IPS DF 6.9 (cell line): ENCODE measurements at places on chromosomes 5 and 9.

- no peak for DNase-seq
These were observed 1.2 kb upstream of the AJM1 start for GRCh38 chr9:136840877-136841645.

DNA sequence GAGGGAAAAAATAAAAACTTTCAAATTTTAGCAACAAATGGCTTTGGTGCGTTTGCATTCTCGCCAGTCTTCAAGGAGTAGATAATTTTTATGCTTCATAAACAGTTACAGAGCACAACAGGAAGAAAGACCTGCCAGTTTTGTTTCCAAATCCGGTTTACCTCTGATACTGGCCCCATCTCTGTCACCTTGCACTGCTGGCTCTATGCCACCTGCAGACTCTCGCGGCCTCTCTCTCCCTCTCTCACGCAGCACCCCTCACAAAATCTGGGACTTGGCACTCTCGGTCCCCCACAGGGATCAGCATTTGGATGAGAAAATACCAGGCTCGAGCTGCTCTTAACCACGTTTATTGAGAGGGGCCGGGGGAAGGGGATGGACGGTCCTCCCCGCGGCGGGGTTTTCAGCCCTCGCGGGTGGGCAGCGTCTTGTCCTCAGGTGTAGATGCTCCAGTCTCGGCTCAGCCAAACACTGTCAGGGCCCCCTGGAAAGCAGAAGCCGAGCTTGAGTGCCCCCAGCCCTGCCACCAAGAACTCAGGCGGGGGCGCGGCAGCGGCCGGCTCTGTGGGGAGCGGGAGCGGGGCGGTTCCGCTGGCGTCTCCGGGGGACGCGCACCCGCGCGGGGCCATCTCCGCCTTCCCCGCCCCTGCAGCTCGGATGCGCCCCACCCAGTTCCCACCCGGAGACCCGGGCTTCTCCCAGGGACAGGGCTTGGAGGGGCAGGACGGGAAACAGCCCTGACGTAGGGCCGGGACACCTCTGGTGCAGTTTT, 1.3 kb downstream of the SCGB3A1 start:
- DNase-seq = no peak

DNA sequence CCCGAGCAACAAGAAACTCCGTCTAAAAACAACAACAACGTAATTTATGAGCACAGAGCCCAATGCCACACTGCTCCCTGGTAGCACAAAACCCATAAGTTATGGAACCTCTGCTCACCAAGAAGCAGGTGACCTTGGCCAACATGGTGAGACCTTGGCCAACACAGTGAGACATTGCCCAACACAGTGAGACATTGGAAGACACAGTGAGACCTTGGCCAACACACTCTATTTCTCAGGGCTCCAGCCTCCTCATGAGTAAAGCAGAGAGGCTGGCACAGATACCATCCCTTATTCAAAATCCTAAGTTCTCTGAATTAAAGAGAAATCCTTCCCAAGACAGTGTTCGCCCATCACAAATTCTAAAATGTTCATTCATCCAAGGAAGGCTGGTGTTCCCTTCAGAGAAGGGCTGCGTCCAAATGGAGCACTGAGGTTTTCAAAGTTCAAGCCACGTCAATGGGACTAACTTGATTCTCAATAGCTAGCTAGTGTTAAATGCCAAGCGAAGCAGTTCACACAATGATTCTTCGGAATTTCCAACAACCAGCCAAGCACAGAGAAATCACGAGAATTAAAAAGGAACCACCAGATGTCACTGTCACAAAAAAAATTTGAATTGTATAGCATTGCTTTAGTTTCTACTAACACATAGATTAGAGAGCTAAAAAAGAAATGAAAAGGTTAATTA, 29.5 kb downstream of the TTC39B start:
- no peak for DNase-seq

GRCh38 chr9:27436234-27436633, 87.9 kb upstream of the IFNK start:
- no peak for DNase-seq

GRCh38 chr5:65061250-65061973, 292.7 kb downstream of the CWC27 start:
- DNase-seq = no peak

DNA sequence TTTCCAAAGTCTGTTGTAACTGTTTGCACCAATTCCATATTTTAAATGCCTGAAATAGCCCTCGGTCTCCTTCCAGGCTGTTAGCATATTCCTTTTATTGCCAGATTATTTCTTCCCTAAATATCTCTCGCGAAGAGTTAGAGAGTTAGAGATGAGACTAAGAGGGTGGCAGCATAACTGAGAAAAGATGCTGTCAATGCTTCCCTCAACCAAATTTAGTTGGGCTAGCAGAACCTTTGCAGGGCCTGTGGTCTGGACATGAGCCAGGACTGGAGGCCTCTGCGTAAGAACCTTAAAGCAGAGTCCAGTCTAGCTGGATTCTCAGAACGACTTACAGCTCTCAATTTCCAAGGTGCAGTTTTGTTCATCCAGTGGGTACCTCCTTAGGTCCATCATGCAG, 135.9 kb downstream of the GABRB2 start:
- DNase-seq = no peak

GRCh38 chr9:19162956-19163355, 35.7 kb upstream of the PLIN2 start:
- DNase-seq = no peak

GRCh38 chr9:82332018-82332773, 343.6 kb downstream of the SPATA31D1 start:
- DNase-seq = no peak

DNA sequence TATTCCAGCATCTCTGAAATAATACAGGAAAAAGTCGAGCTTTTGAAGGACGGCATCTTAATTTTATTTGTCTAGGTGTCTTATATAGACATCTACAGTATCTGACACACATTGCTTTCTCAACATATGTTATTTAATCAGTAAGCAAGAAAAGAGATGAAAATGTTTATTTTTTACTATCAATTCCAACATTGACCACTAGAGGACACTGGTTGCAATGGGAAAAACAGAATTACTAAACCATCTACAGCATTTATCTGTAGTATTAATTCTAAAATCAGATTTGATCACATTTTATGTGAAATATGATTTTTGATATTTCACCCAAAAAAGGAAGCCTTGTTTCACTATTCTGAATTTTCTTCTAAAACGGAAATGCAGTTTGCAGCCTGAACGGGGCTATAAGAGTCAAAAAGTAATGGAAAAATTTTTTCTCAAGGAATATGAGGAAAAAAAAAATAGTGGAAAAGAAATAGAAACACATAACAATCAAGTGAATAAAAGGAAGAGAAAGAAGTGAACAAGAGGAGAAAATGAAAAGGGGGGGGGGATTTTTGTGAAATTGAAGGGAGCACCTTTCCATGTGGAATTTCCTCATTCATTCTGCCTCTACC, 98.6 kb downstream of the OSTF1 start:
- no peak for DNase-seq

- no peak for DNase-seq
These were observed 46.2 kb upstream of the FSD1L start for GRCh38 chr9:105401651-105402050.

DNA sequence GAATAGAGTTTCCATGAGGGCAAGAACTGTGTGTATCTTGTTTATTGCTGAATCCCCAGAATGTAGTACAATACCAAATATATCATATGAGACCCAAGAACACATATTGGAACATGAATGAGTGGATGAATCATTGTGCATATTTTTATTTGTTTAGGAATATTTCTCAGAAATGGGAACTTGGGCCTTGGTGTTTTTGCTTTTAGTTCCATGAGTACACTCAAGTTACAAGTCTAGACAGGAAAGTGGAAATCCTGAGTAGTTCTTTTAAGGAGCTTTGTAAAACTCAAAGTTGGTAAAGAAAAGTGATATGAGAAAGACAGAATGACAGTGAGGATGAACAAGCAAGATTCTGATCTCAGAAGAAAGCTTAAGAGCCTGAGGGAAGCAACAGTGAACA, 647.0 kb downstream of the EFNA5 start:
- DNase-seq = no peak

DNA sequence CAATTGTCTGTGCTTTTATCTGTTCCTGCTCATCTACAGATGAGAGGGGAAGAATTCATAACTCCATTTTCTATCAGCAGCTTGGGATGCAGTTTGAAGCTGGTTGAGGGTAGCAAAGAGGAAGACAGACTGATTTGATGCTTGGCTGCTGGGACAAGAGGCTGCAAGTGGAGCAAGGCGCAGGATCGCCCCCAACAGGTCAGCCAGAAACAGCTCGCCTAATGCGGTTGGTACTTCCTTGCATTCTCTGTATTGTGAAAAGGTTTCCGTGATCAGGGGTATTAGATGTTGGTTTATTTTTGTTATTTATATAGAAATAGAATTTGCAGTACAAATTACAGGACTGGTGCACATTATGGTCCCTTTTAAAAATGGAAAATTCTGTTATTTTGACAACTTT, 40.6 kb downstream of the ZNF883 start:
- peak; percentile 25 for DNase-seq
